ENCODE measurements at places on chromosomes 12 and 14.
A peak's percentile ranks its signal among the peaks of the same experiment; 100 is the strongest.

DNA sequence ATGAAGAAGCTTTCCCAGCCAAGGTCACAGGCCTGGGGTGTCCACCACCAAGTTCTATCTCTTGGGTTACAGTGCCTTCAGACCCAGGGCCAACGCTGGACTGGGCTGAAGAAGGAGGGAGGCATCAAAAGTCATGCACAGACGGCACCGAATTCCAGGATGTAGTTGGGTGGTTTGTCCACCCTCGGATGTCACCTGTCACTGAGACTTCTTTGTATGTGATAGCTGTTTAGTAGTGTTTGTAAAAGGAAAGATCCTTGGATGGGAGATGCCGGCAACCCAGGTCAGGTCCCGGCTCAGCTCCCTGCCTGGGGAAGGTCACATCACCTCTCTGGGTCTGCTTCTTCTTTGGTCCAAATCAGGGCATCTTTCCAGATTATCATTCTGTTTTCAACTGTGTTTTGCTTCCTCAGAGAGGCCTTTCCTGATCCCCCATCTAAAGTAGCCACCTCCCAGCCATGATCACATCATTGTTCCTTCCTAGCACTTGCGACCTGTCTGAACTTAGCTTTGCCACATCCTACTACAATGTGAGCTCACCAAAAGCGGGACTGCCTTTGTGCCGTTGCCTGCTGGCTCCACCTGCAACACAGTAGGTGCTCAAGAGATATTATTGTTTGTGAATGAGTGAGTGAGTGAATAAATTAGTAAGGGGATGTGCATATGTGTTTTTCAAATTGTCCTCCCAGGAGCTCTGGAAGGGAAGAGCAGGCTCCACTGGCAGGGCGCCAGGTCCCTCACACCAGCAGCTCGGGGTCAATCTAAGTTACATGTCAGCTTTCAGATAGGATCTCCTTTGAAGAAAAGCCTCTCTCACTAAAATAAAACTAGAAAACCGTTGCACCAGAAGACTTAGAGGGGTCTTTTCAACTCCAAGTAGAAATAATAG lies 2.1 kb downstream of the TSPAN11 start:
- no peak for DNase-seq

DNA sequence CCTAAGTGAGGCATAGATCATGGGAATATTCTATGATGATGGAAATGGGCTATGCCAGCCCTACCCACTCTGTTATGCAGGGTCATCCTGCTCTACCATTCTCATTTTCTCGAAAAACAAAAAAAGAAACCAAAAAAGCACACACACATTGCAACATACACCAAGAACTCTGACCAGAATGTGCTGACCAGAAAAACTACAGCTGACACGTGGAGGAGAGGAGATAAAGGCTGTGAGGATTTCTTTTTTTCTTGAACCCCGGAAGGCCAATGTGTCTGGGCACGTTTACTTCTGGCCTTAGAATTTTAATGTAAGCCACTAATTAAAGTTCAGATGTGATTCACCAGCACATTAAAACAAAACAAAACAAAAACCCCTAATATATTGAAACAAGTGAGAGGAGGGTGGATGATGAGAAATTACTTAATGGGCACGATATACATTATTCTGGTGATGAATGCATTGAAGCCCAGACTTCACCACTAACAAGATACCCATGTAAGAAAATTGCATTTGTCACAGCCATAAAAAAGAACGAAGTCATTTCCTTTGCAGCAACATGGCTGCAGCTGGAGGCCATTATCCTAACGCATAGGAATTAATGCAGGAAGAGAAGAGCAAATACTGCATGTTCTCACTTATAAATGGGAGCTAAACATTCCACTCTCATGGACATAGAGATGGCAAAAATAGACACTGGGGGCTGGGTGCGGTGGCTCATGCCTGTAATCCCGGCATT lies 66.3 kb upstream of the PLEKHG3 start:
- DNase-seq = no peak

DNA sequence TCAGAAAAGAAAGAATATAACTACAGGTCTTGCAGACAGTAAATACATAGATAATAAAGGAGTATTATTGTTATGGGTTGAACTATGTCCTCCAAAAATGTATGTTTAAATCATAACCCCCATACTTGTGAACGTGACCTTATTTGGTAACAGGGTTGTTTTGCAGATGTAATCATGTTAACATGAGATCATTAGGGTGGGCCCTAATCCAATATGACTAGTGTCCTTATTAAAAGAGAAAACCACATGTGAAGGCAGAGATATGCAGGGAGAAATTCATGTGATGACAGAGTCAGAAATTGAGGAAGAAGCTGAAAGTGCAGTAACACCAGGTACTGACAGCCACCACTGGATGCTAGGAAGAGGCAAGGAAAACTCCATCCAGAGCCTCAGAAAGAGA lies 29.0 kb downstream of the MAGOHB start:
- no peak for DNase-seq

GRCh38 chr12:121093487-121093891 lies 39.2 kb upstream of the P2RX7 start:
- no peak for DNase-seq

- DNase-seq = peak; percentile 77
Observed at GRCh38 chr14:23057757-23058653, 685 bp upstream of the CDH24 start.

DNA sequence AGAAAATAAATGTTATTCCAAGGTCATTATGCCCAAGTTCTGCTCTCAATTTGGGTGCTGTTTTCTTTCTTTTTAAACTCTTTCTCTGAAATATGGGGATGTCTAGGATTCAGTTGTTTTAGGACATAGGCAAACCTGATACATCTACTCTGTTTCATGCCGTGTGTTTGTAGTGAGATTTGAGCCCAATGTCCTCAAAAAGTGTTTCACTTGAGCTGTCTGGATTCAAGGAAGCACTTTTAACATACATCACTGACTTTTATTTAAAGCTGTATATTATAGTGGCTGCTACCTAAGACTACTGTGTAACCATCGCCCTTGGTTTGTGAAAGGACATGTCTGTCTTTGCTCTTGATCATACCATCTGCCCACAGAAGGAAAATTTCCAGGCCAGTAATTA lies 709.3 kb upstream of the STXBP6 start:
- no peak for DNase-seq

- DNase-seq = no peak
Observed at GRCh38 chr12:46556105-46556559, 183.6 kb upstream of the SLC38A2 start.

DNA sequence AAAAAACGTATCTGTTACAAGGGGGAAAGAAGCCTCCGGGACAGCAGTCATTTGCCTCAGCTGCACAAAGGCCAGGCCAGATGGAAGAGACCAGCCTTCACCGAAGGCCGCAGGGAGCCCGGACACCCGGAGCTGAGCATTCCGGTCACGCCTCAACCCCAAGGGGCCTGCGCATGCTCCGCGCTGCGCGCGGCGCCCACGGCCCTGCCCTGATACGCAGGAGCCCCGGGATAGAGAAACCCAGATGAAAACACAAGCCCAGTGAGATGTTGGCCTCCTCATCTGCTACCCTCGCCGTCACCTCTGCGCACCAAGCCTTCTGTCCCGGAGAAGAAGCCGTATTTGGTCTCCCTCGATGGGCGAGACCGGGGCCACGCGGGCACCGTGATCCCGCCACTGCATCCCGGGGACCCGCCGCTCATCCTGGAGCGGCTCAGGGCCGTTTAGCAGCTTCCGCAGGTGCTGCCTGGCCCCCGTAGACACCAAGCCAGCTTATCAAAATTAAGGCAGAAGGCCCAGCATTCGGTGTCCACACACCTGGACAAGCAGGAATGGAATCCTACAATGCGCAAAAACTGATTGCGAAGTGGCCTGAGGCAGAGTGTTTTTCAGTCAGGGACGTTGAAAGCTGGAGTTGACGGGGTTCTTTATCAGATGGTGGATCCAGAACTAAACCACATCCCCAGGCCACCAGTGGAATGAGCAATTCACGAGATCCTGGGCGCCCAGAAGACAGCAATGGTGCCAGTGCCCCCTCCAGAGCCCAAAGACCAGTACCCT lies 2.6 kb downstream of the OR8S1 start:
- no peak for DNase-seq

DNA sequence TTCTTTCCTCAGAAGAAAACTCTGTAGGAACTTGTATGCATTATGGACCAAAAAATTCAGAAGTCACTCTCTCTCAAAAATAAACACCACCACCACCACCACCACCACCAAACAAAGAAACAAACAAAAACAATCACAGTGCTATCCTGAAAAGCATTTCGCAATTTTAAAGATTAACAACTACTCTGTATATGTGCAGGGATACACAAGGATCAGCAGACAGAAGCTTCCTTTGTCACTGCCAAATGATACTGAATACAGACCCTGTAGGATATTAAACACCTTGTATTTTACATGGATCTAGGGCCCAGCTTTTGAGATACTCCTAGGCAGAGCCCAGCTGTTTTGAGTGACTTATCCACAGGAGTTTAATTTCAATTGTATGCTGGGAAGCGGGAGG lies 31.7 kb downstream of the ATP2B1 start:
- DNase-seq = no peak

GRCh38 chr14:31752867-31753661 lies 191.9 kb downstream of the NUBPL start:
- no peak for DNase-seq

GRCh38 chr14:70926235-70926830 lies 19.1 kb downstream of the PCNX1 start:
- no peak for DNase-seq

DNA sequence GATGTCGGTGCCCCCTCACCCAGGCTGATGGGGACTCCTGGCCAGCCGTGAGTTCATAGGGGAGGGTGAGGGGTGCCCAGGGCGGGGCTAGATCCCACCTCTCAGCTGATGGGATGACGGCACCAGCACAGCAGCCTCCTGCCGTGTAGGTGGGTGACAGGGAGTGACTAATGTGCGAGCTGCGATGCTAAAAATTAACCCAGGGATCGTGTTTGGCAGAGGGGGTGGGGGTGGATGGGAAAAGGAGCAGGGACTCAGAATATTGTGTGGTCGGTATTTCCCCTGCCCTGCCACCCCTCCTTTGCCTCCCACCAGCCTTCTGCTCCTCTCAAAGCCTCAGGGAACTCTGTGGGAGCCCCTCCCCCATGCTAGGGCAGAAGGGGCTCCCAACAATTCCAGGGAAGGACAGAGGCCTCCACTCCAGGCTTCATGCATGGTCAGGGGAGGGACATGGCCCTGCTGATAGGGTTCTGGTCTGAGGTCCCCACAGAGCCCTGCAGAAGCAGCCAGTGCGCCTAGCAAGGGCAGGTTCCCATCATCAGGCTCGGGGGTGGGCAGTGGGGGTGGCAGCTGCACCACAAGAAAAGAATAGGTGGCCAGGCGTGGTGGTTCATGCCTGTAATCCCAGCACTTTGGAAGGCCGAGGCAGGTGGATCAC lies 12.5 kb downstream of the TAMALIN start:
- DNase-seq = no peak

DNA sequence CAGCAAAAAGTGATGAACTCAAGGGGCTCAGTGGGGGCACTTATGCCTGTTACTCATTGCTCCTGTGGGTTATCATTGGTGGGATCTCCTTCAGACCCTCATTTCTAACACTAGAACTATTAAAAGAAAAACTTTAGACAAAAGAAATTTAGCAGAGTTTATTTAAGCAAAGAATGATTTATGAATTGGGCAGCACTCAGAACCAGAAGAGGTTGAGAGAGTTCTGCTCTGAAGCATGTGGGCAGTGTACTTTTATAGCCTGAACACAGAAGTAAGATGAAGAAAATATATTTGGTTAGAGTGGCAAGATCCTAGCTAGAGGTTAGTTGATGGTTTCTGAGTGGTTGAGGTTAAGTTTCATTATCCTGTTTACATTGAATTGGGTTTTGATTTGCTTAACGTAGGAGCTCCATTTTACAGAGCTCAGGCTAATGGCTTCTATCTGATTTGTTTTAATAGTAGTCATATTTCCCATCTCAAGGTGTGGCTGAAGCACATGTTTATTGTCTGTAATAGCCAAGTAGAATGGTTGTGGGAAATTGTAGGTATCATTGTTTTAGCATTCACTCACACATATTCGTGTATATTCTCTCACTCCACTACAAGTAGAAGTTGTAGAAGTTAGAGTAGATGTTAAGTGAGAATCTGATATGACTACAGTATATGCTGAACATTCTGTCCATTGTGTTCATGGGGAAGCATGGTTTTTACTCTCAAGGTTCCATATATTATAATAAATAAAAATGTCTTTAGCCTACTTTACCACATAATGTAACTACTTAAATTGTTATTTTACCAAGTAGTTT lies 27.6 kb downstream of the LEMD3 start:
- no peak for DNase-seq

DNA sequence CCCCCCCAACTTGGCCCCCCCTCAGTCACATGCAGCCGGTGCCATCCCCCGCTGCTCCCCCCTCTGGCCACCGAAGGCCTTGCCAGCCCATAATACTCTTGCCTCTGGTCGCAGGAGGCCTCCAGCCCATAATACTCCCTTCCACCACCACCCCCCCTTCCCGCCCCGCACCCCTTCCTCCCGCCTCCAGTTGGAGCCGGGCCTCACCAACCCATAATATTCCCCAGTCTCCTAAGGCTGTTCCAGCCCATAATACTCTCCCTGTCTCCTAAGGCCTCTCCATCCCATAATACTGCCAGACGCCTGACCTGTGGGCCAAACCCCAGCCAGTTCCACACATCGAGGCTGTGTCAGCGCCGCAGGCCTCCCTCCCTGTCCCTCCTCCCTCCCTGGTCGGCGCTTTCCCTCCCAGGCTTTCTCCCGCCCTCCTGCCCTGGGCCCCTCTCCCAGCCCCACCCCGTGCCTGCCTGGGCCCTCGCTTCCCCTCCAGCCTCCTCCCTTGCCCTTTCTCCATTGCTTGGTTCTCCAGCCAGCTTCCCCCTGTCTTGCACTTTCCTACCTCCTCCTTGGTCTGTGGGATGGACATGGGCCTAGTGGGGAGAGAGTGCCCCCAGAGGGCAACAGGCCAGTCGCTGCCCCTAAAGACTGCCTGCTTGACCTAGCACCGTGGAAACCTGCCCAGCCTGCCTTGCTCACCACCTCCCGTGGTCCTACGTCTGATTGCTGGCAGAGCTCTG lies 6.8 kb upstream of the CHD4 start:
- DNase-seq = no peak

- DNase-seq = no peak
Observed at GRCh38 chr14:61280092-61280525, 1.0 kb downstream of the TMEM30B start.
